ELF-1 (cell line): ENCODE measurements at places on chromosomes 2 and 18.

GRCh38 chr2:103991591-103991990 lies 862.3 kb upstream of the POU3F3 start:
- no peak for DNase-seq

- DNase-seq, result no peak
These were observed 73.2 kb downstream of the CAPN13 start for GRCh38 chr2:30733876-30734520.

GRCh38 chr2:19987936-19988335 lies 2.0 kb downstream of the WDR35 start:
- no peak for DNase-seq

DNA sequence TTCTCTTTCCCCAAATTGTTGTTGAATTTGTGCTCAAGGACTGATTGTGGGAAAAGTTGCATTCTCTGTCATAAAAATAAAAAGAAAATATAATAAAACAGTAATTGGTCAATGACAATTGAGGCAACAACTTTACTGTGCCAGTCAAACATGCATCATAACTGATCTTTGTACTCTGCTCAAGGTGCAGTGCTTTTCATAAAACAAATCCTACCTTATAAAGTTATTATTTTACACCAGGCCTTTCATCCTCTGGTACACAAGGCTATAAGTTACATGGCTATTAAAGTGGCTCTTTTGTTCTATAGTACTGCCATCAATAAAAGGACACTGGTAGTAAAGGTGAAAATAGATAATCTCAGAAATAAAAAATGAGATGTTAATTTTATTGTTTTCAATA lies 761.9 kb downstream of the SATB2 start:
- no peak for DNase-seq

DNA sequence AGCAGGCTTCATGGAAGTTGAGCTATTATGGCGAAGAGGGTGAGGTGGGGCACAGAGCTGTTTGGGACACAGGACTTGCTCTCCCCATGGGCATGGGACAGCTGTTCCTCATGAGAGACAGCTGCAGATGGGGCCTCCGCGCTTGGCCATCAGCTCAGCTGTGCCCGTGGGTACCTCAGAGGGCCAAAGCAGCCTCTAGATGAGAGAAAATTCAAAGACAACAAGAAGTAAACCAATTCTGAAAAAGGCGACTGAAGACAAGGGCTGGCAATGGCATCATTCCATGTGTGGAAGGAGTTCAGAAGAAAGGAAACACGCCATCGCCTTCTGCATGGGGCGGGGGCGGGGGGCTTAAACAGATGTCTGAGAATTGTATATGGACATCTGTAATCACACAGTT lies 136.2 kb downstream of the BCL2 start:
- no peak for DNase-seq

DNA sequence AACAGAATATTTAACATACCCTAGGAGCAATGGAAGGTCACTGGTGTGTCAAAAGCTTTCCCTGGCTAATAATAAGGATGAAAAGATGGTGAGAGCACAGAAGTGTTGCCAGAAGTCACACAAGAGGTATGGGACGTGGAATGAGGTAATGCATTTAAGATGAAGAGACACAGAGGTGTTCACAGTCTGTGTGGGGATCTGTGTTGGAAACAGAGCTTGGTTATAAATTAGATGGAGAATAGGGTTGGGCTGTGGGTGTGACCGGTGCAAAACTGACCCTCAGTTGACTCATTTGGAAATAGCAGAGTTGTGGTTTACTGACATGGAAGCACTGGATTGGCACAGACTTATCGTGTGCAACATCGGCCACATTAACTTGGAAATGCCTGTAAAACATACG lies 372.5 kb downstream of the SATB2 start:
- no peak for DNase-seq

DNA sequence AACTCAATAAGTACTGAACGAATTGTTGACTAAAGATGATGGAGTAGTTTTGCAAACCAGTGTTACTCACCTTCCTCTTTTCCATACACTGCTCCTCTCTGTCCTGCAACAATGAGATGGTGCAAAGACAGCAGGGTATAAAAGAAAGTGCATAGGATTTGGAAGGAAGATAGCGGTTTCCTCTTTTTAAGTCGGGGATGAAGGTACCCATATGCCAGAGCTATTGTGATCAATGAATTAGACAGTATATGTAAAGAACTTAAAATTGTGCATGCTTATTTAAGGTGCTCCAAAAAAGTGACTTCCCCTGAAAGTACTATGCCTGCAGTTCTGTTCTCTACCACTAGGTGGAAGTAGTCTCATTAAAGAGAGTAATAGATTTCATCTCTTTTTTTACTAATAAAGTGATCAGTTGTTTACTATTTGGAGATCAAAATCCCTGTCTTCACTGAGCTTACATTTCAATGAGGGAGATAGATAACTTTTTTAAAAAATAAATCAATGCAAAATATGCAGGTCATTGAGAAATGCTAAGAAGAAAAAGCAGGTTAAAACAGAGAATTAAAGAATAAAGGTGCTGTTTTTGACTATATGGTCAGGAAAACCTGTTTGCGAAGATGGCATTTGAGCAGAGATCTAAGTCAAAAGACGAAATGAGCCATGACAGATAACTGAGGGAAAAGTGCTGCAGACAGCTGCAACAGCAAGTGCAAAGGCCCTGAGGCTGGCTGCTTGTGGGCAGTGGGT lies 339.7 kb upstream of the SLC14A2 start:
- DNase-seq, result no peak

GRCh38 chr2:46325182-46325928 lies 28.1 kb downstream of the EPAS1 start:
- DNase-seq, result no peak

DNA sequence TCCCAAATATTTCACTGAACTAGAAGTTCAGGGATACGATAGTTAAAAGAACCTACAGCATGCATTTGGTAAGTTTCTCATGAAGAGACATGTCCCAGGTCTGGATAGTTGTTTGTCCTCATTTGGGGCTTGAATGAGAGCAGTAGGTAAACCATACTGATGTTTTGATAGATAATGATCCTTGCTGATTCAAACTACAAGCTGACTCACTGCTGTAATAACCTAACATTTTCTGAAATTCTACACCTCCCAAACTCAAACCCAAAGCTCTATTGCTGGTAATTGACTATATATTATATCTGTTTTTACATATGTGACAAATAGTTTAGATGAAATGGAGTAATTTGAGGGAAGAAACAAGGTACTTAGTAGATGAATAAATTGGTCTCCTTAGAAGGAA lies 154.1 kb upstream of the BOD1L2 start:
- DNase-seq, result no peak

- no peak for DNase-seq
These were observed 404.6 kb upstream of the CWC22 start for GRCh38 chr2:180411661-180412060.

DNA sequence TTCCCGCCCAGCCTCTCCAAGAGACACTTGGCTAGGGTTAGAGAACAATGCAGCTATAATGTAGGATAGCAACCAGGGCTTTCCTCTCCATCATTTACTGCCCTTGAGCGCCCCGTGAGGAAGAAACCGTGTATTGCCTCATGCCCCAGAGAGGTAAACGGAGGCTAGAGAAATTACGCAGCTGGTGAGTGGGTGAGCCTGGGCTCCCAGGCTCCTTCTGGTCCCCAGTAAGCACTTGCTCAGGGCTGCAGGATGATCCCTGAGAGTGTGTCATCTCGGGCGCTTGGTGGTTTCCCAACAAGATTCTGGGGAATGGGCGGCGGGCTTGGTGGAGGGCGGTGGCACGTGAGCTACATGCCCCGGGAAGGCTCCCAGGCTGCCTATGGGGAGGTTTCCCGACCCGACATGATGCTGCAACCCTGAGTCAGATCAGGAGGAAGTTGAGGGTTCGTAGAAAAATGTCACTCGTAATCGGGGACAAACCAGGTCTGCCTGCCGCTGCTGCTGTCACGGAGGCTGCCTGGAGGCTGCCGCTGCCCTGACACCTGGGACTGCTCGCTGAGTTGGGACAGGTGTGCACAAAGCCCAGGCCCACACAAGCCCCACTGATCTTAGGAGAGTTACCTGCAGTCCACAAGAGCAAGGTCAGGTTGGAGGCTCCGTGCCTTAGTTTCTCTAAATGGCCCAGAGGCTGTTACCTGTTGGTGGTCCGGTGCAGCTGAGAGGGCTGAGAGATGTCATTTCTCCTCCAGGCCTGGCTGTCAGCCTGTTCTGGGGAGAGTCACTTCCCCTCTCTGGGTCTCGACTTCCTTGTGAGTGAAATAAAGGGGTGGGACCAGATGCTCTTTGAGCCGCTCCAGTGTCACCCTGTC lies at the start of gene GPR55:
TSS of gene GPR55 (minus strand) at position 773 of the 872 bp plus-strand sequence. CDS start 14,280 bp downstream, outside the sequence.
- DNase-seq, result peak; percentile 53

- no peak for DNase-seq
These were observed 34.1 kb downstream of the ANKMY1 start for GRCh38 chr2:240523451-240524281.

GRCh38 chr18:25561918-25562317 lies 210.0 kb upstream of the ZNF521 start:
- DNase-seq, result peak; percentile 5

GRCh38 chr18:64528646-64529045 lies 379.8 kb upstream of the LINC00305 start:
- no peak for DNase-seq

DNA sequence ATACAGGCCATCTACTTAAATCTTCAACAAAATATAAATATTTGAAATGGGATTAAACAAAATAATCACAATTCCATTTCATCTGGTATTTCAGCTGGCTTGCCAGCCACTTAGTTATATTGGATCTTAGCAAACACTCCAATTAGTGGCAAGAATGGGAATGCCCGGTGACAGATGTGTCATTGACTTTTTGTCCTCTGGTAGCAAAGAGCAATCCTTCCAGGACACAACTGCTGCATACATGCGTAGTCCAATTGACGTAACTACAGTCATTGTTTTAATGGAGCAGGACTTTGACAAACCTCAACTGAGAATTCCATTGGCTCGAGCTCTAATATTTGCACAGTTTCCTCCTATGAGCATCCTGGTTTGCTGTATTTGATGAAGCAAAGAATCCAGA lies 69.9 kb downstream of the RNF152 start:
- no peak for DNase-seq

DNA sequence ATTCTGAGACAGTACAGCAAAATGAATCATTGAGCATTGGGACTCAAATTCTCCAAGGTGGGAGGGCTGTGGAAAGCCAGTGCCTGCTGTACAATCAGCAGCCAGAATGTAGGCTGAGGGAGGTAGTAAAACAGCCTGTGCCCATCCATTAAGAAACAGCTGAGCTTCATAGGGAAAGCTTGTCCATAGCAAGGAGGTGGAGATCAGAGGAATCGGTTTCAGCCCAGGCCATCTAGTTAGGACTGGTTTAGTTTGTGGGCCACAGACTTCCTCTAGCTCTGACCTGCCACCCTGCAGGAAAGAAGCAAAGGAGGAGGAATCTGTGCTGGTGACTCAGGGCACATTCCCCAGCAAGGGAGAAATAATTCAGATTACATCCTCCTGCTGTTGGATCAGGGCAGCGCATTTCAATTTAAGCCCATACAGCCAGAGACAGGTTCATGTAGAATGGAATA lies 333.4 kb downstream of the SETBP1 start:
- DNase-seq, result peak; percentile 88

DNA sequence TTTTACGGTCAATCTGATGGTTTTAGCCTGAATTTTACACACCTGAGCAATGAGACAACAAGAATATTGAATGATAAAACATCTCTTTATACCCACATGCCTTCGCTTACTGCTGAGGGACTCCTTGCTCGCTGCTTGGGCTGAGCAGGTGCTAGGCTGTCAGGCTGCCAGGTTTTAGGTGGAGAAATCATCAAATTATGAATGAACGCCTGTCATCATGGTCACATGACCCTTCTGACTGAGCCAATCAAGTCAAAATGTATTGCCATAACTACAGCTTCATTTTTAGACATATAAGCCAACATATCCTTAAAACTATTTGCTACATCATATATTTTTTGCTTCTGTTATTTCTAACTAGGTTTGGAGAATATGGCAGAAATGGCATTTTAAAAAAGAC lies 274.0 kb downstream of the LNPK start:
- no peak for DNase-seq

- DNase-seq, result no peak
These were observed 50.2 kb upstream of the PLB1 start for GRCh38 chr2:28445448-28446258.

DNA sequence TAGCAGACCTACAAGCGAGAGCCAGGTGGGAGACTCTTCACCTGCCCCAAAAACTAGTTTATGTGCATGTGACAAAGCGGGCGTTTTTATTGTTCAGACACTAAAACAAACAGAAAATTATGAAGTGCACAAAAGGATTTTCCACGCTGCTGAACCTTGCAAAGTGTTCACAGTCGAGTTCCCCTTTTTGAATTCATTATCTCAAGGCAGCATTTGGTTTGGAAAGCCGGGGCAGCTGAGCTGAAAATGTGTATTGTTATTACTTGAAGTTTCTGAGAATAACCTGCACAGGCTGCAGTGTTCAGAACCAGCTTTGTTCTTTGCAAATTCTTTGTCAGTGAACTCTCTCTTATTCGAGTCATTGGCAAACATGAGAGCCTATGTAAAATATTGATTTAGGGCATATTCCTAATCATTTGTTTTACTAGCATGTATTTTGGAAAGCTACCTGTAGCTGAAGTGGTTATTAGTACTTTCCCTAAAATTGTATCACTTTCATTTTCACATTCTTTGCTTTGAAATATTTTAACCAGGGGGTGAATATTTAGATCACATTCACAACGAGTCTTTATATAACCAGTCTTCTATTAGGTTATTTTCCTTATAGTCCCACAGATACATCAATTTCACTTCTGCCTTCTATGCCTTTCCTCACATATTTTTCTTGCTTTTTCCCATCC lies 59.5 kb downstream of the LRRTM1 start:
- no peak for DNase-seq

GRCh38 chr2:134505446-134505845 lies 213.4 kb downstream of the TMEM163 start:
- DNase-seq, result no peak

DNA sequence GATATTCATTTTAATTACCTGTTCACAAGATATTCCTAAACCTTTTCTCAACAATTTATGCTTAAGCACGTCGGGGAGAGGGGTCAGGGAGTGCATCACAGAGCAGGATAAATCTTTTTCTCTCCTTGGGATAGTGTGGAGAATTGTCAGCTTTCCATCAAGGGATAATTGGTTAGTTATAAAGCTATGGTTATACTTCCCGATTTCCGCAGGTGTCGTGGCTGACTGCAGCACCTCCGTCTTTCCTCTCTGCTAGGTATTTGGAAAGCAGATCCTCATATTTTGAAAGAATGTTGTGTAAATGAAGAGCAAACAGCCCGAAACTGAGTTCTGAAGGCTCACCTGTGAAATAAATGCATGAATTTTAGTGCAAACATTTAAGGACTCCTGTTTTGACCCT lies 778 bp downstream of the DYNC2LI1 start:
- no peak for DNase-seq
